Cardiac muscle cell (in vitro differentiated cells and primary cell): ENCODE measurements at places on chromosomes 4 and X. TPM values are rescaled to one million over a fixed set of nuclear protein-coding genes. Genes with fewer than 3 reads are reported as not detected.

GRCh38 chrX:110383414-110383813, 24.8 kb downstream of the RTL9 start:
- peak; percentile 88 for DNase-seq

GRCh38 chrX:79263550-79263949, 103.6 kb downstream of the ITM2A start:
- DNase-seq: no peak

GRCh38 chr4:1593881-1594345, 90.2 kb downstream of the FAM53A start:
- DNase-seq: no peak

- DNase-seq: no peak
These were observed 2.4 kb upstream of the CTAG2 start for GRCh38 chrX:154655786-154656185.

DNA sequence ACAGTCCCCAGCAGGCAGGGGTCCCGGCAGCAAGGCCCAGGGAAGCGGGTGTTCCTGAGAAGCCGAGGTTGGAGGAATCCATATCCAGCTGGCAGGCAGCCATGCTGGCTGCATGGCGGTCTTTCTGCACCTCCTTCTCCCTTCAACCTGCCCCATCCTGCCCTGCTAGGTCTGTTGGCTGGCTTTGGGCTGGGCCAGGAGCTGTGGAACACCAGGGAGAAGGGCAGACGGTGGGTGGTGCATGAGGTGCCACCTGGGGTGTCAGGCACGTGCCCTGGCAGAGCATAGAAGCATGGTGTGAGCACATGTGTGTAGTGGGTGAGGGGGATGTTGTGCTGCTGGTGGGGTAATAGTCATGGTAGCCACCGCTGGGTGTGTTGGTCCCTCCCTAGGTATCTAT, 150.1 kb downstream of the PJA1 start:
- no peak for DNase-seq

DNA sequence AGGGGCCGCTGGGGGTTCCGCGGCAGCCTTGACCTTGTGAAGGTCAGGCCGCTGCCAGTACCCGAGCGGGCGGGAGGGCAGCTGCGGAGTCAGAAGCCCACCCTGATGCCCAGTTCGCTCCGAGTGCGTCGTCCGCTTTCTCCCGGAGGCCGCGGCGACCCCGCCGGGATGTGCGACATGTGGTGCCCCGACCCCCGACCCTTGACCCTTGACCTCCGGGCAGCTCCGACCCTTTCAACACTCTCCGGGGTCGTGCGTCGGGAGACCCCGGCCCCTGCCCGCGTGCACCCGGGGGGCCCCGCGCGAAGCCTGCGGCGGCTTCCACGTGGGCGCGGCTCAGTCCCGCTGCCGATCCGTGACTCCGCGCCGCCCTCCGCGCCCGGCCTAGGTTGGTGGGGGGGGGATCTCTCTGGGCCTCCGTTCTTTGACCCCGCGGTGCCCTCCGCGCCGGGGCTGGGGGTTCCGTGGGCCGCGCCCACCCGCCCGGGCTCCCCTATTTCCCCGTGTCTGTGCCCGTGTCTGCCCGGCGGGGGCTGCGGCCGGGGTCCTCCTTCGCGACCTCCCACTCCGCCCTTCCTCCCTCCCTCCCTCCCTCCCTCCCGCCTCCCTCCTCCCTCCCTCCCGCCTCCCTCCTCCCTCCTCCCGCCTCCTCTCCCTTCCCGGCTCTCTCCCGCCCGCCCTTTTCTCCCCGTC, 609 bp upstream of the SLC25A6 start:
- peak; percentile 70 for DNase-seq

DNA sequence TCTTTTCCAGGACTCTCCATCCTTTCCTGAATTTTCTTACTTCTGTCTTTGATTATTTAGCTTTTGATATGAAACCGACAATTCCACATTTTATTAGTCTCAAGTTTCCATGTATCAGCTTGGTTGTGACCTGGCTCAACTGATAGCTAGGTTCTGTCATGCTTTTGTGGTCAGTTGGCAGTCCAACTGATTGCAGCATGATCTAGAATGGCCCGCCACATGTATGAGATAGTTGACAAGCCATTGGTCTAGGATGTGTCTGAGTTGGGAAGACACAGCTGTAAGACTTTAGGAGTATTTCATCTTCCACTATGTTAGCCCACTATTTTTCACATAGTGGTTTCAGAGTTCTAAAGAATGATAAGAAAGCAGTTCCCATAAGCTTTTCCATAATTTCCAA, 117.5 kb upstream of the GRID2 start:
- DNase-seq: no peak

DNA sequence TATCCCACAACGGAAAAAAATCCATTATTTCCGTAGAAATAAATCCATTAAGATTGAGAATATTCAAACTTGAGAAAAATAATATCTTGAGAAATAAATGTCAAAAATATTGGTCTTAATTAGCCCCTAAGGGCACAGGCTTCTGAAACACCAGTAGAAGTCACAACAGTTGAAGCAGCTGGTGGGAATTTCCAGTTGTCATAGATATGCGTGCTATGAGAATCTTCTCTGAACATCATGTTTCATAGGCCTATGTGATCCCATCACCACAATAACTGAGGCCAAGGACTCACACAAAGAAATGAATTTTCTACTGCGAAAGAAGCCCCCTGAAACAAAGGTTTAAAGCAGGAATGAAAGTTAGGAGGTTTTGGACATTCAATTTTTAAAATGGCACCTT, 292.0 kb downstream of the DTHD1 start:
- DNase-seq: no peak

DNA sequence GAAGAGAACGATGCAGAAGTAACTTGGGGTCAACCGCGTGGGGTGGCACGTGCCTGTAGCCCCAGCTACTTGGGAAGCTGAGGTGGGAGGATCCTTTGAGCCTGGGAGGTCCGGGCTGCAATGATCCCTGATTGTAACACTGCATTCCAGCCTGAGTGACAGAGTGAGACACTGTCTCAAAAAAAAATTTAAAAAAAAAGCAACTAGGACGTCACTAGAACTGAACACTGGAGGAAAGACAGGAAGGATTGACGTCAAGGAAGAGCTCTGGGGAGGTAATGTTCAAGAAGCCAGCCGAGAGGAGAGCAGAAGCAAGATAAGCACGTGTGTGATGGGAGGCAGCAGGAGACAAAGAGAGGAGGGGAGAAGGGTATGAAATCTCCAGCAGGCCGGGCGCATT, 28.7 kb downstream of the S100G start:
- no peak for DNase-seq

DNA sequence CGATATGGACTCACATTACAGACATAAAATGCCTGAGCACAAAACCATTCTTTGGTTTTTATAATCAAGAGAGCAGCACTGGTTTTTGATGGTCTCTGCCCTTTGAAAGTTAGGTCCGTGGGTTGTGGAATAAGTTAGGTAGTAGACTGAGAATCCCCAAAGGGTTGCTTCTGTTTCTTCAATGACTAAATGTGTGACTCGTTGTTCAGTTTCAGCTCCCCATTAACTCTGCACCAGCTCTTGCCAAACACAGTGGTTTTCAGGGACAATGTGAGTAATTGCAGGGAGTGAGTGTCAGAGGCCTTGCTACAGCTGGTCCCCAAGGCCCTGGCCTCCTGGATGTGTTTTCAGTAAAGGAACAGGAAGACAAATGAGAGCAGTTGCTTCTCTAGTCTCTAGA, 24.8 kb downstream of the SMIM20 start:
- DNase-seq: peak; percentile 65

GRCh38 chr4:4456351-4456750, 69.4 kb downstream of the NSG1 start:
- no peak for DNase-seq

GRCh38 chr4:38241541-38241940, 281.3 kb downstream of the PTTG2 start:
- no peak for DNase-seq

DNA sequence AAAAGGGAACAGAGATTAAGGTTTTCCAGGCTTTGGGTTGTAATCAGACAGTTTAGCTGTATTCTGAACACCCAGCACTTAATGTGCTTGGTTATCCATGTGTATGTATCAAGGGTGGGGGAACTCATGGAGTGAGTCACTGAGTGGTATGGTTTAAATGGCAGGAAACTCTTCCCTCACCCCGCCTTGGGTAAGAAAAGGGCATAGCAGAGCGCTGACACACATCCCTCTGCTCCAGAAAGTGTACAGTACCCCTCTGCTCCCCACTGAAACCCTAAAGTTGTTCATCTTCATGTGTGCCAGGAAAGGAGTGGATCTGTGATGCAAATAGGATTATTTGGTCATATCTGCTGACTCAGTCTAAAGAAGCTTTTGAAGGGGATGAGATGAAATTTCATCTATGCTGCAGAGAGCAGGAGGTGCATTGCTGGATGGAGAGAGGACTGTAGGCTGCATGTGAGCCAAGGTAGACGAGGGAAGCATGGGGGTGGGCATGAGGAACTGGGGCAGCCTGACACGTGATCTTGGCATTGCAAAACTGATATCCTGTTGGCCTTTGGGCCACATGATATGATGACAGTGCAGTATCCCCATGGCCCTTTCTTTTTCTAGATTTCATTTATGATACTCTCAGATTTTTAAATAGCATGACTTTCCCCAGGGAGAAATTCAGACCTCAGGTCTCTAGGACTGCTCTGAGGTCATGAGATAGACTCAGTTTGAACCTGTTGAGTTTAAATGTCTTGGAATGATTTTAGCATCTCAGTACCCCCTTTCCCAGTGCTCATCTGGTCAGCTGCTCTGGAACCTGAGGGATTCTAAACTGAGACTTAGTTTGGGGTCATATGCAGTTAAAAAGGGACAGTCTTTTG, 84.8 kb downstream of the TMEM164 start:
- peak; percentile 88 for DNase-seq

- no peak for DNase-seq
These were observed 86.2 kb upstream of the TSPAN5 start for GRCh38 chr4:98744372-98745150.

- no peak for DNase-seq
These were observed 27.8 kb upstream of the GALNTL6 start for GRCh38 chr4:171785388-171785787.

DNA sequence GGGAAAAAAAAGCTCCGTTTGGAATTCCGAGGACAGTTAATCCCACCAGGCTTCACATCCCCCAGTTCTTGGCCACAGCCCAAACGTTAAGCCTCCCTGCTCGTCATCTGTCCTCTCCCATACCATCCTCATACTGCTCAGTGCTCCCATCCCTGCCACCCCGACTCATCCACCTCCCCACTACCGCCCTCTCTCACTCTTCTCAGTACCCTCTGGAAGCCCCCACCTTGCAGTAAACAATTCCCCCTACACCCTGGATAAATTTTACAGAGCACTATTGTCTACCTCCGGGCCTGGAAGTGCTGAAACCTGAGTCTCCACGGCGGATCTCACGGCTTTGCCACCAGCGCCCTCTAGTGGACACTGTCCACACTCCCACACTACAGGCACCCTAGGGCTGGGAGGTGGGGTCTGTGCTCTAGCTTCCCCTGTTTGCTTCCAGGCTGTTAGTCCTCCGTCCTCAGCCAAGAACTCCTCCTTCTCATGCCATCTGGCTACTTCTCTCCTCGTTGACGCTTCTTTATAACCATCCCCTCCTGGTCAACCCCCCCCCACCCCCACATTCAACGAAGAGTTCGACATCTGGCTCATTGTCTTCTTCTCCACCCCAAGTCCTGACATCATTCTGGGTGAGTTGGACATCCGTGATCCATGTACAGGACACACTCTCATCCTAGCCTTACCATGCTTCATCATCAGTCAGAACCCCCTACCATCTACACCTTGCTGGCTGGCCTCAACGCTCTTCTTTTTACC, 54.5 kb downstream of the RTL9 start:
- peak; percentile 94 for DNase-seq

- no peak for DNase-seq
These were observed 90.5 kb upstream of the ACTRT1 start for GRCh38 chrX:128142745-128143144.

DNA sequence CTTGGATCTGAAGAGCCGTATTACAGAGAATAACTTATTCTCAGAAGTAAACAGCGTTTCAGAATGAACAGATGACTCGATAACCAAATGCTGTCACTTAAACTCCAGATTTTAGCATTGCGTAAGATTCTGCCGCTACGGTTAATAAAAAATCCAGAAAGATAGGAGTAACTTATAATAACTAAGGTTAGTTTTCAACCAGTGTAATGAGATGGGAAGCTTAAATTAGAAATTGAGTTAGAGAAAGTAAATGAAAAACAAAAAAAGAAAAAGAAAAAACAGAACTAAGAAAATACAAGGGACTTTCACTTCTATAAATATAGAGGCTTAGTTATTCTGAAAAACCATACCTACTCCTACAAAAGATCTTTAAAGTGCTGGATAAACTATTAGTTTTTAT, 13.1 kb upstream of the PARM1 start:
- DNase-seq: no peak

- DNase-seq: no peak
These were observed 8.5 kb upstream of the BMP3 start for GRCh38 chr4:81021981-81022380.

DNA sequence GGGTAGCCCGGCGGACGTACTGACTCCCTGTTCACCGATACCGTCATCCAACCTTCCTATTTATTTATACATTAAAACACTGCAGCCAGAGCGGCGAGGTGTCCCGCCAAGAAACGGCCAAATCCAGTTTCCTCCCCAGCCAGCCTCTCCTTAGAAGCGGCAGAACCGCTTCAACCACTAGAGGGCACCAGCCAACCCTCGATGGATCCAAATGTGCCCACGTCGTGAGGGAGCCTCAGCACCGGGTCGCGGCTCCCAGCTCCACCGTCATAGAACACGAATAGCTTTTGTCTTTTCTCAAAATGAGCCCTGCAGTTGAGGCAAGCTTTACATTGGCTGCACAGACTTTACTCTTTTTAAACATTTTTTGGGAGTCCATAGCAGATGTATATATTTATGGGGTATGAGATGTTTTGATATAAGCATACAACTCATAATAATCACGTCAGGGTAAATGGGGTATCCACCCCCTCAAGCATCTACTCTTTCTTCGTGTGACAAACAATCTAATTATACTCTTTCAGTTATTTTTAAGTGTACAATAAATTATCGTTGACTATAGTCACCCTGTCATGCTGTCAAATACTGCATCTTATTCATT, 13.0 kb upstream of the HELT start:
- DNase-seq: peak; percentile 89

DNA sequence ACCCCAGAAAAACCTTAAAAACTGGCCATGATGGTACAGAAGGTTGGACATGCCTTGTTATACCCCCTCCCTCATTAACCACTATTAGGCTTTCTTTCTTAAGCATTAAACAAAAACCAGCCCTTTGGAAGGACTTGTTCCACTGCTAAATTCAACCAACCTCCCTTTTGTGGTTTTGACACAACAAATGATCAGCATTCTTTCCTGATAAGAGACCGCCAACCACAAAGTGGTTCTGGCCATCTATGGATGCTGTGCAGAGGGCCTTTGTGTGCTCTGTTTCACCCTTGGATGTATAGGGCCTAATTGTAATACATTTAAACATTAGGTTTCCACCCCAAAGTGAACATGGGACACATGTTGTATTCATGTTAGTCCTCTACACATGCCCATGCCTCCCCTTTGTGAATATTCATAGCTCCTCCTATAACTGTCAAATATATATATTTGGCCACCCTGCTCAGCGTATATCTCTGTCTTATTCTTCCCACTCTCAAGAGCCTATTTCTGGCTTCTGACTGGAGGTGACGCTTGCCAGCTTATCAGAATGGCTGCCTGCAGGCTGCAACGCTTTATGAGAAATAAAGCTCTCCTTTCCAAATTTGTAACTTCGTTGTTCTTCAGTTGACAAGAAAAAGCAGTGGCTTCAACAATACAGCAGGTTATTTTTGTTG, 126.6 kb downstream of the NPNT start:
- DNase-seq: peak; percentile 85

Gene ARHGAP6
- total RNA-seq: 18.5 and 45.0 TPM in 2 replicates

Gene ATXN3L
- not detected in 2 replicates for total RNA-seq

Gene EMD
- 56.9 and 66.2 TPM in 2 replicates for total RNA-seq

Gene GAGE12E
- not detected in 2 replicates for total RNA-seq

Gene SLC49A3
- 0.42 and 1.9 TPM in 2 replicates for total RNA-seq

Gene CENPVL3
- 4.9 and 6.3 TPM in 2 replicates for total RNA-seq

Gene RASSF6
- not detected in 2 replicates for total RNA-seq

Gene TBC1D14
- 41.8 and 46.1 TPM in 2 replicates for total RNA-seq

Gene CT45A9
- not detected in 2 replicates for total RNA-seq
